ENCODE measurements at places on chromosomes 7 and 10.

DNA sequence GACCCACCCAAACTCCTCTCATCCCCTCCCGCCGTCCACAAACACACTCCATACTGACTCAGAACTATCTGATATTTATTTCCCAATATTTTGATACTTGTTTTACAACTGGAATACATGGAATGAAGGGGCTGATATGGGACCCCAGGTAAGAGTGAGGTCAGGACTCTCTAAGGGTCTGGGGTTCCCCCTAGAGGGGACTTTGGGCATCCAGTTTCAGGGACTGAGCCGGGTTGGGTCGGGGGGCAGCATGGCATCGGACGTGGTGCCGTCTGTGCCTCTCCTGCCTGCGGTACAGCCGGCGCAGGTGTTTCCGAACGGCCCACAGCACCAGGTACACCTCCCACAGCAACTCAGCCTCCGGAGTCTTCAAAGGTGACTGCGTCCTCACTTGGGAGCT, 7.5 kb downstream of the SPACDR start:
- DNase-seq: no peak

DNA sequence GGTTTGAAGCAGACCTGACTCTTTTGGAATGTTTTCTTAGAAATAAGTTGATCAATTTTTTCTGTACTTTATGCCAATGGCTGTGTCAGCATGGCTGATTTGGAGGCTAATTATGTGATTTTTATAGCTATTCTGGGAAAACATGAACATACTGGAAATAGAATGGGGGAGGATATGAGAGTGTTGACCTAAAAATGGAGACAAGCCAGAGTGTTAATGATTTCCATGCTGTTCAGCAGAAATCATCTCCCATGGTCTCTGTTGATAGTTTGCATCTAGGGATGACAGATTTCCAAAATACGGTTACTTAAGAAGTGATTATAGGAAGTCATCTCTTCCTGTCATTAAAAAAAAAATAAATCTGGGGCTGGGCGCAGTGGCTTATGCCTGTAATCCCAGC, 32.7 kb upstream of the DMTF1 start:
- no peak for DNase-seq

DNA sequence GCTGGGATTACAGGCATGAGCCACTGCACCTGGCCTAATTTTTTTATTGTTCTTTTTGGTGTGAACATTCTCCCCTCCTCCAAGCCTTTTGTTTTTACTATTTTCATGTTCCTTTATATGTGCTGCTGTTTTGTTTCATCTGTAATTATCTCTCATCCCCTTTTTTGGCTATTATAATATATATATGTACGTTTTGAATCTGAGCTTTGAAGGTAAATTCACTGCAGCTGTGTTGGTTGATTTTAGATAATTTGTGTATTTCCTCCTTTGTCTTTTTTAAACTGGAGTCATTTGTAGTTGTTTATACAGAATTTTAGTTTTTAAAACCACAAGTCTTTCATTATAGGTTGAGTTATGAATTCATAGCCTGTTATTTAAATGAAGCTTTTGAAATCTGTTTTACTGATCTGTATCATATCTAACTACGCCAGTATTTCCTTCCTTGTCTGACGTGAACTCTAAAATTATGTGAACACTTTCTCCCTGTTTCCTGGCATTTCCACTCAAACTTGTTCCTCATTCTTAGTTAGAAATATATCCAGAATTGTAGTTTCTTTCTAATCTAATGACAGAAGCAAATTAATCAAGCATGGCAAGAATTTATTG, 54.9 kb downstream of the PTEN start:
- DNase-seq: no peak

GRCh38 chr7:131039355-131039762, 288.3 kb upstream of the MKLN1 start:
- DNase-seq: no peak
